ENCODE measurements at places on chromosomes 6 and 20.

DNA sequence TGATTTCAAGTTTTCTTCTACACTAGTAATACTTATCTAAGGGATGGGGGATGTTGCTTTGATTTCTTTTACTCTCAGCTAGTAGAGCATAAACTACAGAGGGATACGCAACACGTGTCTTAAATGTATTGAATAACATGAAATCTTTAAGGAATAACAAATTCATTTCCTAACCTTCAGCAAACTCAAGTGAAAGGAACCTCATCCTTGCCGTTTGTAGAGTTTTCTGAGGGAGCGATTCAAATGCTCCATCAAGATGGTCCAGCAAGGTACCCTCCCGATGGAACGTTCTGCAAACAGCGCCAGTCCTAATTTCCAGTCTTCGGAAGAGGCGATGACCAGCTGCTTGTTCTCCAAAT is 95.4 kb upstream of the RIN2 start:
- no peak for DNase-seq

- no peak for DNase-seq
These were observed 554.3 kb downstream of the CD109 start for GRCh38 chr6:74250161-74250818.

- no peak for DNase-seq
These were observed 5.5 kb upstream of the UTRN start for GRCh38 chr6:144279484-144280150.

- no peak for DNase-seq
These were observed 58.6 kb downstream of the LIN28B start for GRCh38 chr6:105015482-105015881.

DNA sequence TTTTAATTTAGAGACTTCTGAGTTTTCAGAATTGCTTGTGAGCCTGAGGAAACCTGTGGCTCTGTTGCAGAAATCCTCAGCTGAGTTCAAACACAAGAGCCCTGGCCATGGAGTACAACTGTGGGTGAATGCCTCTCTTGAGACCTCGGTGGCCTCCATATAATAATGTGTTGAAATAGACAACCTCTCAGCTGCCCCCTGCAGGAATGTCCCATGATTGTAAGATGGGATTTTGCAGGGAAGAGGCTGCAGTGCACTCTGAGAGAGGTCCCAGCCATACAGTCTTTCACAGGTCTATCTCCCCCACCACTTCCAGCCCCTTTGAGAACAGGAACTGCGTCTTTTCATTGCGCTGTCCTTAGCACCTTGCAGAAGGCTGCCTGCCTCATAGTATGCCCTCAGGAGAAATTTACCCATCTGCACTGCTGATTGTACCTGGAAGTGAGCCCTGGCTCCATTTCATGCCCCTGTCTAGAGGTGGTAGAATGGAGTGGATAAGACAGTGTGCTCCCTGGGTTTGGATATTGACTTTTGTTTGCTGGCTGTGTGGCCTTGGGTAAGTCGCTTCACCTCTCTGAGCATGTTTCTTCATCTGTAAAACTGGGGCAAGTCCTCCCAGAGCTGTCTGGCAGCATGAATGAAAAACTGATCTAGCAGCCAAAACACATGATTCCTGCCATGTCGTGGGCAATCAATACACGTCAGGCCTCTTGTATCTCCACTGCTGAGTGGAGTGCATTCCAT is 16.8 kb upstream of the CDH22 start:
- peak; percentile 21 for DNase-seq

- DNase-seq, result no peak
These were observed 174.0 kb upstream of the NOX3 start for GRCh38 chr6:155629652-155630051.

- no peak for DNase-seq
These were observed 10.8 kb upstream of the OR2B2 start for GRCh38 chr6:27922949-27923348.

- DNase-seq, result no peak
These were observed 3.9 kb upstream of the ZBTB9 start for GRCh38 chr6:33450434-33450833.

DNA sequence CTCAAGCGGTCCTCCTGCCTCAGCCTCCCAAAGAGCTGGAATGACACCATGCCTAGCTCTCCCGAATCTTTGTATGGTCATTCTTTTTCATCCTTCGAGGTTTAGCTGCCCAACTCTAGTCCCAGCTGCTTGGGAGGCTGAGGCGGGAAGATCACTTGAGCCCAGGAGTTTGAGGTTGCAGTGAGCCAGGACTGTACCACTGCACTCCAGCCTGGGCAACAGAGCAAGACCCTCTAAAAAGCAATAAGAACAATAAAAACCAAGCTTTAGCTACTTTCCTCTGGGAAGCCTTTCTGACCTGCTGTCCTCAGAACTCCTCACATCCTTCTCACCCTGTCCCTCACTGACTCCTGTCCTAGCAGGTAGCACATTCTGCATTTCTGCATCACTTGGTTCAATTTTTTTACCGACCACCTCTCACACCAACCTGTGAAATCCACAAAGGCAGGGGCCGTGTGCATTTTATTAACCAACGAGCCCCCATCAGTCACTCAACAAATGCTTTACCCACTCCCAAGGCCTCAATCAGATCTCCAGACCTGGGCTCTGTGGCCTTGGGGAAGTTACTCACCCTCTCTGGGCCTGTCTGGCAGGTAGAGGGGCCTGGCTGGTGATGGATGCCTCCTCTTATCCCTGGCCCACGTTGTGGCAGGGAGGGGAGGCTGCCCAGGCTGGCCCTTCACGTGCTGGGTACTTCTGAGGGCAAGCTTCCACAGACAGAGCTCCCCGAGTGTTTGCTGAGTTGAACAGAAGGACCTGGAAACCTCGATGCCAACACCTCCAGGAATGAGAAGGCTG is 14.7 kb upstream of the SRC start:
- DNase-seq, result no peak

GRCh38 chr6:116300566-116300965 is 20.8 kb upstream of the TSPYL1 start:
- DNase-seq, result no peak

- DNase-seq, result no peak
These were observed 57.0 kb upstream of the EPB41L1 start for GRCh38 chr20:36097337-36098151.

- peak; percentile 79 for DNase-seq
These were observed 155.0 kb downstream of the CFAP61 start for GRCh38 chr20:20207291-20207690.

- no peak for DNase-seq
These were observed 80.3 kb upstream of the RNF24 start for GRCh38 chr20:4095639-4096038.

DNA sequence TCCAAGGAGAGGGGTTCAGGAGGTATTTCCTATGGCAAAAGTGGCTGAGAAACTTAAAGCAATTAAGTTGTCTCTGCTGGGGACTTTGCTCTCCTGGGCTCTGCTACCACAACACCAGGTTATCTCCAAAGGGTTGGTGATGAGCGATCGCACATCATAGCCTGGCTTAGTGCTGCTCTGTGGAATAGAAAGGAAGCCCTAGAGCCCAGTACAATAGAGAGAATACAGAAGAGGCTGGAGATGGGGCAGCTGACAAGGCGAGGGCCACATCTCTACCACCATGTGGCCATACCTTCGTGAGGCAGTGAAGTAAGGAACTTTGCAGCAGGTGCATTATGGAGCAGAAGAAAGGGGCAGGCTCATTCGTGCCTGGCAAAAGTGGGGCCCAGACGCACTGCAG is 8.6 kb upstream of the TMC2 start:
- no peak for DNase-seq

GRCh38 chr20:52010541-52010940 is 181.0 kb downstream of the ZFP64 start:
- DNase-seq, result no peak

DNA sequence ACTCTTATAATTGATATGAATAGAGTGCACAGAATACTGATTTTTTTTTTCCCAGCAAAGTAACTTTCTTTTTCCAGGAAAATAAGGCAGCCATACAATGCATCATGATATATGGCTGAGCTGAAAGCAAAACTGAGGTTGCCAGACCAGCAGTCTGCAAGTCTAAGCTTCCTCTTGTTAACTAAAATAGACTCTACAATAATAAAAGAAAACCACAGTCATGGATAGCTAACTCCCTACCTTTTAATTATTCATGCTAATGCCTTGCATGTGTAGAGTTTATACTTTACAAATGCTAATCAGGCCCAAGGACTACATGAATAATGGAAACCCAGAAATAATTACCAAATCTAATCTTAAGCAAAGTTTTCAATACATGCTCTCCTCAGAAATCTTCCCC is 47.4 kb downstream of the MAP7 start:
- DNase-seq, result no peak

DNA sequence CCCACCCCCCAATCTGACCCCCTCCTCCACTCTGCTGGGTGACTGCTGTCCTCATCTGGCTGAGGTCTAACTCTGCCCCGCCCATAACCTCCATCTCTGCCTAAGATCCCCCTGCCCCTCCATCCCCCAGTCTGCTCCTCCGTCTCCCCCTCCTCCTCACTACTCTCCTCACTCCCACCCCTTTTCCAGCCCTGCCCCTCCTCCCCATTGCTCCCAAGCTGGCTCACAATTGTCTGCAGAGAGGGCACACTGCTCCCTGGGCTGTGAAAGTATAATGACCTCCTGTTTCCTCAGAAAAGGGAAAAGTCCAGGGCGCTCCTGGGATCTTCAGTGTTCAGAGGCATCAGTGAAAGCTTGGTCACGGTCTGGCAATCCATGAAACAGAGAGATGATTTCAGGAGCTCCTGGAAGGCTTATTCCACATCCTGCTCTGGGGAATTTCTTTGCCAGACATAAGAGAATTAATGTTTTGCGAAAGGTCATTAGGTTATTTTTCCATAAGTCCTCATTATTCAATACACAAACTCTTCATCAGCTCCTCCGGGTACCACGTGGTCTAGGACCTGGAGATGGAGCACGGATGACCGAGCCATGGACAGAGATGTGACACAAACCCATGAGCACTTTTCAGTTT is 21.5 kb downstream of the CST5 start:
- no peak for DNase-seq

- DNase-seq, result no peak
These were observed 194.2 kb upstream of the ZNF184 start for GRCh38 chr6:27667016-27667656.

GRCh38 chr6:56671160-56671559 is 28.5 kb upstream of the DST start:
- DNase-seq, result no peak

- no peak for DNase-seq
These were observed 12.0 kb downstream of the PGK2 start for GRCh38 chr6:49775043-49775442.

GRCh38 chr20:10344953-10345352 is 89.1 kb downstream of the MKKS start:
- no peak for DNase-seq

- no peak for DNase-seq
These were observed 21.3 kb downstream of the STK35 start for GRCh38 chr20:2122936-2123335.

- no peak for DNase-seq
These were observed 9.2 kb upstream of the GHRH start for GRCh38 chr20:37270576-37271420.

DNA sequence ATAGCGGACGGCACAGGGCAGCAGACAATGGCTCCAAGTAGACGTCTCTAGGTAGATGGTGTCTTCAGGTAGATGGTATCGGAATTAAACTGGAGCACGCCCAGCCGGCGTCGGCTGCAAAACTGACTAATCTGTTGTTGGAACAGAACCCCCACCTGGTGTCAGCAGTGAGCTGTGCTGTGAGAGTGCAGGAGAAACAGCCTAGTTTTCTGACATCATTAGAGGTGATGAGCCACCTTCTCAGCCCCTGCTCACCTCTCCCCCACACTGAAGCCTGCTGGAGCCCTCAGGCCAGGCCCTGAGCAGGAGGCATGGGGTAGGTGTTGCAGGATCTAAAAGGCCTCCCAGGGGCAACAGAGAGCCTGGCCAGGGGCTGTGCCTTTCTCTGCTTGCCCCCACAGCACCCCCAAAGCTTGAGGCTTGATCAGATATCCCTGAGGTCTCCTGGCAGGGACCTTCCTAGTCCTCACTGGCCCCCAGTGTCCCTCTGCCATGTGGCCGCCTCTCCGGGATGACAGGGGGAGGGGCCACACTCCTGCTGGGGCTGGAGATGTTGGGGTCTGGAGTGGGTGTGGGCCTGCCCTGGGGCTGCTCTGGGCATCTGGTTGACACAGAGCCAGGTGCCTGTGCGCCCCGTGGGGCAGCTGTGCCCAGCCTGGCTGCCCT is 6.9 kb upstream of the HELZ2 start:
- DNase-seq, result no peak

DNA sequence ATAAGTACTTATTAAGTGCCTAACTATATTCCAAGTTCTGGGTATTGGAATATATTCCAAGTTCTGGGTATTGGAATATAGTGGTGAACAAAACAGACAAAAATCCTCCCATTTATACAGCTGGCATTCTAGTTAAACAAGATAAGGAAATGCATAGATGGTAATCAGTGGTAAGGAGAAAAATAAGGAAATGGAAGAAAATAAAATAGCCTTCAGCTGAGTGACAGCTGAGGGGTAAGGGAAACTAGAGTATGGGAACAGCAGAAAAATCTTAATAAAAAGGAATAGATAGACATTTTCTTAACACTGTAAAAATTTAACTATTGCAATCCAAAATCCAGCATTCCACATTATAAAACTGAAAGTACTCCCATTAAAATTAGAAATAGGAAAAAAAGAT is 17.2 kb upstream of the WFDC10A start:
- no peak for DNase-seq

GRCh38 chr6:150981095-150981494 is 115.6 kb downstream of the MTHFD1L start:
- DNase-seq, result no peak

GRCh38 chr20:64077094-64077493 is 2.2 kb downstream of the RGS19 start:
- DNase-seq, result no peak

DNA sequence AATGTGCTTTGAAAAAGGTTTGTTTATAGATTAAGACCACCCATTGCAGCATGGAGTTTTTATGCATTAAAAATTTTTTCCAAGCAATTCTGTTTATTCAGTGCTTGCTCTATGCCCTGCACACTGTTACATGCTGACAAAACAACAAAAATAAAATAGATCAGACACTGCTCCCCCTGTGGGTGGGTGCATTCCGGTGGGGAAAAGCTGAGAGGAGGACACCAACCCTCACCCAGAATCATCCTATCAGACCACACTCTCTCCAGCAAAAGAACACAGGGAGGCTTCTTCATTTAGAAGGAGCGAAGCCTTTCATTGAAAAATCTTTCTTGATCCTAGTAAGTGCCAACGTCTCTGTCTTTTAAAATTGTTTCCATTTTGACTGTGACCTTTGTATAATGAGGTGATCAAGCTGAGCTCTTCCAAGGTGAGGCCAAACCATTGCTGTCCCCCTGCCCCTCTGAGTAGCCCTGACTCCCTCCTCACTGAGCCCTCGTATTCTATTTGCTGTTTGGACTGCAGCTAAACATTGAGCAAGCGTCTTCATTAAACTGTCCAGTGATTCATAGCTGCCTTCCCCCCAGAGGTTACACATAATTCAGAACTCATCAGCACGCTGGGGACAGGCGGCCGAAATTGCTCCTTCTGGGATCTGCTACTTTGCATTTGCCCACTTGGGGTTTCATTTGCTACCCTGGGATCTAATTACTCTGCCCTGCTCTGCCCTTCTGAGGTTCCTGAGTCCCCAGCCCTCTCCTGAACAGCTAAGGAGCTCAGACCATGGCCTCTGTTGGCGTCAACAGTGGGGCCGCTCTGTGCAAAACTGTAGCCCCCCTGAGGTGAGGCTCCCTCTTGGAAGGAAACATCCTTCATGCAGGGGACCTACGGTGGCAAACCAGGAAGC is 102.4 kb downstream of the F13A1 start:
- no peak for DNase-seq

All from NCI-H1930 (cell line).